ENCODE measurements at places on chromosomes 4 and X.

- DNase-seq = no peak
Observed at GRCh38 chrX:16060252-16060651, 63.1 kb upstream of the GRPR start.

DNA sequence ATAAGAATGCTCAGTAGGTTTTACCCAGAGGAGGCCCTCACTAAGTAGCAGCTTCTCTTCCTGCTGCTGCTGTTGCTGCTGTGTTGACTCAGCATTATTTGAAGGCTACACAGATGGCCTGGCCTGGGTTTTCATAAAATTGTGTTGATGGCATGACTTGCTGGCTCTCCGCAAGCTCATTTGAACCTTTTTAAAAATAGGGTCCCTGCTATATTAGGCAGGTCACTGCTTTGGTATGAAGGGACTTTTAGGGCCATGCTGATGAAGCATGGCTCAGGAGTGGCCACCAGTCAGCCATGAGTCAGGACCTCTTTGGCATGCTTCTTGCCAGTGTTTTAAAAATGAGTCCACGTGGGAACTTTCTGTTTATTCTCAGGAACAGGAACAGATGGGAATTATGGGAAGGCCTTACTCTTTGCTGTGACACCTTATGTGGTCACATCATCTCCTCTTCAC is 128.7 kb downstream of the MID1IP1 start:
- no peak for DNase-seq

DNA sequence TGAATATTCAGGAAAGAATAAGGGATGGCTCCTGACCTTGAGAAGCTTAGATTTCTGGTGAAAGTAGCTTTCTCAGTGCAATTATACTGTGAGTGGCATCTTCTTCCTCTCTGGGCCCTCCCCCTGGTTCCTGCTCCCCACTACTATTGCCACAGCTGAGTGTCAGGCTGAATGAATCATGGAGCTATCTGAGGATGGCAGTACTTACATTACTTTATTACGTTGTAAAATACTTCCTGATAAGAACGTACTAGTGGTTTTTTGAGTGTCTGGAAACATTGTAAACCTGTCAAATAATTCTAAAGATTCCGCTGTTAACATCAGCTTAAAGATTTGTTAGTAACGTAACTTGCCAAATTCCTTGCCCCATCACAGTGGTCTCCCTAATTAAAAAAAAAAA is 36.2 kb downstream of the ARHGAP10 start:
- DNase-seq = no peak

DNA sequence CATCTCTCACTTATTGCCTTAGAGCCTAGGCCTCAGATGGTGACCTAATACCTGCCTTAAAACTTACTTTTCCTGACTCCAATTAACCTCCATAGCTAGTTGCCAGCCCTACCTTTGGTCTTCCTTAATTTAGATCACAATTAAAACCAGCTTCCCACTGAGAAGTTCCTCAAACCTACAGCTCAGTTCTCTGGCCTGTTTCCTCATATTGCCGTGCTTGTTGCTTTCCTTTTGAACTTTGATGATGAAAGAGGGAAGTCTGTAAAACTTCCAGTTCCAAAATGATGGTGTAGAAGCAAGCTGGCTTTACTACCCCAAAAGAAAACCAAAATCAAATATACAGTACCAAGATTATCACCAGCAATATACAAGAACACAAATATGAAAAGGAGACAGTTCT is 28.9 kb upstream of the CAMK2D start:
- DNase-seq = no peak

DNA sequence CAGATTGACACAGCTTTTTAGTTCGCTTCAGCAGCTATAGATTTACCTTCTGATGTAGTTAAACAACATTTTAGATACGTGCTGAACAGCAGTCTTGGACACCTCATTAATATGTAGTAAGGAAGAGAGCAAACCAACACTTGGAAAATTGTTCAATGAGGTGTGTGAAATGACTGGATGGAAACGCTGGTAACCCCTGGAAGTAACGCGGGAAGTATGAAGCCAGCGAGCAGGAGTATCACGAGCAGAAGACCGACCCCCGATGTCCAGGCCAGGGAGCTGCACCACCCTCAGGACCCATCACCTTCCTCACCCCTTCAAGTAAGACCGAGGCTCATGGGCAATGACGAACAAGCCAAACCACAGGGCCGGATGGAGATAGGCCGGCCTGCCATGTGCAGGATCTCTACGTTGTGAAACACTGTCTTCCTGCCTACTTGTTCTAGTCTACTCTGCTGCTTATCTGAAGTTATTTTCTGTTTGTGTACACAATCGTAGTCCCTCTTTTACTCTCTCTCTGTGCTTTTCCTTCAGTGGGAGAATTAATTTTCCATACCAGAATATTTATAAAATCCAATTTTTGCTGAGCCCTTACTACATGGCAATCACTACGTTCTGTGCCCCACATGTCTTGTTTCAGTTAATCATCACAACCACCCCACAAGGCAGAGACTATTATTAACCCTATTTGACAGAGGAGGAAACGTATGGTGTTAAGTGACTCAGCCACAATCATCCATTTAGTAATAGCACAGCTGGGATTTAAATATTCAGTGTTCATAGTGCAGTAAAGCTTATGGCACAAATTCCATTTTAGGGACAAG is 221.7 kb downstream of the APBB2 start:
- DNase-seq = no peak

GRCh38 chr4:87209182-87209581 is 11.2 kb downstream of the KLHL8 start:
- no peak for DNase-seq

GRCh38 chr4:84496331-84496705 is 2.8 kb downstream of the NKX6-1 start:
- DNase-seq = no peak

DNA sequence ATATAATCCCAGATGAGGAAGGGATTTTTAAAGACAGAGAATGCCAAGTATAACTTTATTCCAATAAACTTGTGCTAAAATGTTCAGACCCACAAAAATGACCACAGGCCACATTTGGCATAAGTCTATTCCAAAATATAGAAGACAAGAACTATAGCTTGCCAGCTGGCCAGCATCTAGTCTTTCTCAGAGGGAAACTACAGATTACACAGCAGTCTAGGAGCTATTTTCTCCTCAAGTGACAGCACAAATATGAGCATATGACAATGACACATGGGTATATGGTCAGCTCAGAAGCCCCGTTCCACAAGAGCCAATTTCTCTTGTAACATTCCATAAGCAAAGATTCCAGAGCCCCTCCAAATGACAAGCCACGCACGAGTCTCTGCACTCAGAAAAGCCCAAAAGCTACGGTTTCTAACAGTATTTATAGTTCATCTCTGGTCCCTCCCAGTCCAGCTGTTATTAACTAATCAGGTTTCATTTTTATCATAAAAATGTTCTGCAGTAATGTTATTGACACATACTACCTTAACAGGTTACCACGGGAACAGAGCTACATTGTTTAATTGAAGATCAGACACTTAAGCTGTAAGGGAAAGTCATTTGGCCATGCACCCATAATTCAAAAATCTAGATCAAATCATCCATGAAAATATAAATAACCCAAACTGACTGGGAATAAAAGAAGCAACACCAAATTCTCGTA is 70.3 kb downstream of the RAB28 start:
- DNase-seq = no peak

- DNase-seq = no peak
Observed at GRCh38 chr4:99389606-99390005, 37.1 kb upstream of the ADH1C start.
